ENCODE measurements at places on chromosomes 12 and 14. TPM values are rescaled to one million over a fixed set of nuclear protein-coding genes. Genes with fewer than 3 reads are reported as not detected.
A peak's percentile ranks its signal among the peaks of the same experiment; 100 is the strongest.

Gene PRB2
- total RNA-seq: not detected

Gene PPP1R36
- total RNA-seq: 1.1 TPM

Gene WBP11
- 10.3 TPM for total RNA-seq

DNA sequence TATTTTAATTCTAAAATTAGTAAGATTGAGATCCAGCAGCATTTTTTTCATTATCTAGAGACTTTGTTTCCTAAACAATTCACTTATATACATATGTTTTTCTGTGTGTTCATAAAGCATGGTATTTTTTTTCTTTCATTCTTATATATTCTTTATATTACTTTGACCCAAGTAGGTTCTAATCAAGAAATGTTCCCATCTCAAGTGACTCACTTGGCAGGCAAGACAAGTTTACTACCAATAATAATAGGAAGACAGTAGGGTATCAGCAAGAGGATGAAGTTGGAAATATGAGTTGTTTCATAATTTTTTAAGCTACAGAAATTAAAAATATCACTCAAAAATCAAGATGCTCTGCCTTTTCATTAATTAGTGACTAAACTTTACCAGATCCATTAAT is 613.4 kb upstream of the ATP2B1 start:
- no peaks in the 10 kb centered on the region for H3K36me3 ChIP-seq
- H3K27ac ChIP-seq: no peak overlapping the region
- no peaks in the 10 kb centered on the region for H3K27me3 ChIP-seq
- no peak overlapping the region for H3K4me3 ChIP-seq
- DNase-seq: no peak

DNA sequence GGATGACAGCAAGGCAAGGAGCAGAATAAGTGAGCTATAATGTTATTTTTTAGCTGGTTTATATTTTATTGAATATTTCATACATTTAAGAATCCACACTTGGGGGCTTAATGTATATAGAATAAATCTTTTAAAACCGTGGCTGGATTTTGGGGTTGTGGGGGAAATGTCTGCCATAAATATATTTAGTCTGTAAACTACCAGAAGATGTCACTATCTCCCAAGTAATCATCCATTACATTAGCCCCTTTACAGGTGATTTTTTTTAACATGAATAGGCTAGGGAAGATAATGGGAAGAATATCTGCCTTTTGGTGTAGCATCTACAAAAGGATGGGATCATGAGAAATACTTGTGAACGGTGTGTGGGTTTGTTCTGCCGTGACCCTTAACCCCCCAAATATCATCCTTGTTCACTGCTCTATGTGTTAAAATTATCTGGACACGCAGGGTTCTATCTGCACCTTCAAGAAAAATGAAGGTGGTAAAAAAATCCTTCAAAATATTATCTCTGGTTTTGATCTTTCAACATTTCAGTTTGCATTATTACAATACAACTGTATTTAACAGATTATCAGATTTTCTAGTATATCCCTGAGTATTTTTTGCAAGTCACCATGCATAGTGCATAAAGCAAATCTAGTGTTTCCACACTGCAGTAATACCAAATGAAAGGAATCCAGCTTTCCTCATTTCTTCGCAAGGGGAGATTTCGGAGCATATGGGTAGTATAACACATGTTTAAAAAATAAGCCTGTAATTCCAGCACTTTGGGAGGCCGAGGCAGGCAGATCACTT is 8.0 kb upstream of the SLC17A8 start:
- no peaks in the 10 kb centered on the region for H3K36me3 ChIP-seq
- no peaks in the 10 kb centered on the region for H3K27me3 ChIP-seq
- no peak for DNase-seq
- peaks cover 3% of the 10 kb centered on the region for H3K4me1 ChIP-seq
- no peak overlapping the region for H3K4me3 ChIP-seq

DNA sequence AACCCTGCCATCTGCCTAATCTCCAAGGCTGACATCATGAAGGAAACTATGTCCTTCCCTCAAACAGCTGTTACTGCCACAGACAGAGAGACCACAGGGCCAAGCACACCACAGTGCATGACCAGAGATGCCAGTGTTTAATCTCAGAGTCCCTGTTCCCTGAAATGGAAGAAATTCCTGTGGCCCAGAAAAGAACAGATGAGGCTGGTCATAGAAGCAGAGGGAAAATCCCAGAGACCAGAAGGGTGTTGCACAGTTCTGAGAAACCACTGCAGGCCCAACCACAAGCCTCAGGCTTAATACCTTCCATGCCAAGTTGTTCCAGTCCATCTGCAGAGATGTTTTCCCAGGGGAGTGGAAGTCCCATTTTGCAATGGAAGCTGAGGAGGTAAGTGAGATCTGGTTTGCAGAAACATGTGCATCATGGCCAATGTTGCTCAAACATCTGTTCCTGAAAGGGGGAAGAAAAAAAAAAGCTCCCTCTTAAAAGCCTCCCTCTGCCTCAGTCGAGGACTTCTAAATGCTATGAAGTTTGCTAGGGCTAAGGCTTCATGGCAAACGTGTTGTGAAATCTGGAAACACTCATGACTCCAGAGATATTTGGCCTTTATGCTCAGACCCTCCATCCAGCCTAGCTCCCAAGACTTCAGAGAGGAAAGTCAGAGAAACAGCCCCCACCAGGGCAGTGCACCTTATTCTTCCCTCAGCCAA is 98.6 kb downstream of the SCARB1 start:
- no peaks in the 10 kb centered on the region for H3K36me3 ChIP-seq
- peak overlapping the region; percentile 55 for H3K27ac ChIP-seq
- peak; percentile 82 for DNase-seq

- DNase-seq: no peak
- no peak overlapping the region for H3K4me3 ChIP-seq
- no peaks in the 10 kb centered on the region for H3K27me3 ChIP-seq
- H3K4me1 ChIP-seq: no peaks in the 10 kb centered on the region
Observed at GRCh38 chr14:86712176-86712575, 1182.2 kb downstream of the FLRT2 start.

GRCh38 chr14:81051547-81051946 is 96.1 kb downstream of the TSHR start:
- H3K27me3 ChIP-seq: no peaks in the 10 kb centered on the region
- H3K27ac ChIP-seq: no peak overlapping the region
- no peak for DNase-seq
- no peaks in the 10 kb centered on the region for H3K36me3 ChIP-seq

DNA sequence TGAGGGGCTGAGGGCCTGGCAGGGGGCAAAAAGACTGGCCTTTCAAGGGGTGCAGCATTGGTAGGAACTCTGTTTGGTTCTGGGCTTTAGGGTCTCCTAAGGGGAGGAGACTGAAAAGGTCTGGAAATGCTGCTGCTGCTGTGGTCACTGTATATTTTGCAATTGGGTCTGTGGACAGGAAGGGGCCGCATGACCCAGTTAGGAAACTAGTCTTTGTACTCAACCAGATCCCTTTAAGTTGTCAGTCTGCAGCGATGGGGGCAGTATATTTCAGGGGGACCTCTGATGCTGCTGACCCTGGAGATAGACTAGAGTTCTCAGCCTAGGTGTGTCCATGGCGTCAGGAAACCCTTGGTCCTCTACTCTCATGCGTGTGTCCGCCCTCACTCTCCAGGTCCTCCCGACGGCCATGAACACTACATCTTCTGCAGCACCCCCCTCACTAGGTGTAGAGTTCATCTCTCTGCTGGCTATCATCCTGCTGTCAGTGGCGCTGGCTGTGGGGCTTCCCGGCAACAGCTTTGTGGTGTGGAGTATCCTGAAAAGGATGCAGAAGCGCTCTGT is 4.0 kb downstream of the LTB4R start:
- peak; percentile 89 for DNase-seq
- peaks cover 20% of the 10 kb centered on the region for H3K4me1 ChIP-seq
- peaks cover 7% of the 10 kb centered on the region for H3K27me3 ChIP-seq
- H3K36me3 ChIP-seq: no peaks in the 10 kb centered on the region

DNA sequence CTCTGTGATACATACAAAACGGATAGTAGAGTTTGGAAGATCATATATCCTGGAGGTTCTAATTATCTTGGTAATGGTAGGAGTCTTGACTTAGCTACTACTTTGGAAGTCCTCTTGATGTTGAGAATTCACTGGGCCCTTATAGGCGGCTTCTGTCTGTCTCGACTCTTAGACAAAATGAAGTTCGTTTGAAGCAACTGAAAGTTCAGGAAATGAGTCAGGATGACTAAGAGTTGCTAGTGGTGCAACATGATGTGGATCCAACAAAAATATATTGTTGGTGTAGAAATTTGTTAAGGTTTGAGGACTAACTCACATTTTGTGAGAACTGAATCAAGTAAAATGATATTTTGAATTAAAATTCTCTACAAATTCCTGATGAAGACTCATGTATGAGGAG is 272.7 kb downstream of the AEBP2 start:
- peak overlapping the region; percentile 79 for H3K27ac ChIP-seq
- H3K4me3 ChIP-seq: no peak overlapping the region
- H3K36me3 ChIP-seq: no peaks in the 10 kb centered on the region
- DNase-seq: peak; percentile 87
- H3K4me1 ChIP-seq: peaks cover 23% of the 10 kb centered on the region

GRCh38 chr12:45697371-45697770 is 32.1 kb upstream of the ARID2 start:
- no peaks in the 10 kb centered on the region for H3K4me1 ChIP-seq
- H3K27ac ChIP-seq: no peak overlapping the region
- no peaks in the 10 kb centered on the region for H3K36me3 ChIP-seq
- H3K27me3 ChIP-seq: no peaks in the 10 kb centered on the region

DNA sequence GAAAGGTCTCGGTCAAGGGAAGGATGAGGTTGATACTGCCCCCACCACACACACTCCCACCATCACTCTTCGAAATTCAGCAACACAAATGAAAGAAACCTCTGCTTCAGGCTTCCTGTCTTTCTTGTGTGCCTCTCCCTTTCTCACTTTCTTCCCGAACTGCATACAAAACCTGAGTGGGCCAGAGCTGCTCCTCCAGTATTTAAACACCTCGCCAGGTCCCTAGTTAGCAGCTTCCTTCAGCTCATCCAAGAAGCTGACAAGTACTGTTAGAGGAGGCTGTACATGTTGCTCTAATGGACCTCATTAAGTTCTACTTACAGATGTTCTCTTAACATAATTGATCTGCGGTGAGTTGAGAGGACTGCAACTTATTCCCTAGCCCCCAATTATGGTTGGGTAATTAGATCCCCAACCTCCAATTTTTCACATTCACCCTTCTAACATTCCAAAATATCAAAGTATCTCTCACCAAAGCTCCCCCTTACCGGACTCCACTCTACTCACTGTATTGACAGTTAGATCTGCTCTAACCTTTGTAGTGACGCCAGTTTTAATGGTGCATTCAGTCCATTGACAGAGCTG is 4.1 kb upstream of the LMO3 start:
- peak; percentile 3 for DNase-seq
- H3K36me3 ChIP-seq: no peaks in the 10 kb centered on the region
- H3K27me3 ChIP-seq: peaks cover 3% of the 10 kb centered on the region
- no peak overlapping the region for H3K4me3 ChIP-seq
- peaks cover 5% of the 10 kb centered on the region for H3K4me1 ChIP-seq
- H3K27ac ChIP-seq: no peak overlapping the region

DNA sequence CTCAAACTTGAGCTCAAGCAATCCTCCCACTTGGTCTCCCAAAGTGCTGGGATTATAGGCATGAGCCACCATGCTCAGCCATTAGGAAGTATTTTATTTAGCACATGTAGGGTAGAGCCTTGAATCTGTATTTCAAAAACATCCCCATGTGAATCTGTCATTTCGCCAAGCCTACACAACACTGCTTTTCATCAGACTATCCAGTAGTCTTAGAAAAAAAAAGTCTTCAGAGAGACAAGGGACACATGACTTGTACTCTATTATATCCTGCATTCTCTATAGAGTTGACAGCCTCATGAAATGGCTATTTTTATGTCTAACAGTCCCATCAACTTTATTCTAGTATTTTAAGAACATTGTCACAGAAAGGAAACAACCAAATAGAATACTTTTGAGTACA is 35.4 kb downstream of the TM7SF3 start:
- no peak for DNase-seq
- peaks cover under 1% of the 10 kb centered on the region for H3K36me3 ChIP-seq
- H3K4me3 ChIP-seq: no peak overlapping the region
- H3K27me3 ChIP-seq: no peaks in the 10 kb centered on the region
- no peak overlapping the region for H3K27ac ChIP-seq

DNA sequence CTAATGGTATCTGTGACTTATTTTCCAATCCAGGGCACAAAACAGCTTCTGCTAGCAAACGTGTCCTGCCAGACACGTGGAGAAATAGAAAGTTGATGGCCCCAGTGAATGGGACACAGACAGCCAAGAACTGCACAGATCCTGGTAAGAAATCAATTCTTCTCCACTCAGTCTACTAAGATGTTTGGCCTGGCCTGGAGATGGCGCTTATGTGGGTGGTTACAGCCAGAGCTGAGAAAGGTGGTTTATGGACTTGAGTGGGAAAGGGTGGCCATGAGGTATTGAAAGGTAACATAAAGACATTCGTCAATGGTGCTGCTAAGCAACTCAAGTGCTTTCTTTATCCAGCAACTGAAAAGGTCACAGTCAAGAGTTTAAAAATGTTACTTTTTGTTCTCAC is 2.9 kb downstream of the SLC24A4 start:
- no peaks in the 10 kb centered on the region for H3K36me3 ChIP-seq
- no peaks in the 10 kb centered on the region for H3K4me1 ChIP-seq
- no peak for DNase-seq
- no peak overlapping the region for H3K4me3 ChIP-seq
- H3K27ac ChIP-seq: no peak overlapping the region

DNA sequence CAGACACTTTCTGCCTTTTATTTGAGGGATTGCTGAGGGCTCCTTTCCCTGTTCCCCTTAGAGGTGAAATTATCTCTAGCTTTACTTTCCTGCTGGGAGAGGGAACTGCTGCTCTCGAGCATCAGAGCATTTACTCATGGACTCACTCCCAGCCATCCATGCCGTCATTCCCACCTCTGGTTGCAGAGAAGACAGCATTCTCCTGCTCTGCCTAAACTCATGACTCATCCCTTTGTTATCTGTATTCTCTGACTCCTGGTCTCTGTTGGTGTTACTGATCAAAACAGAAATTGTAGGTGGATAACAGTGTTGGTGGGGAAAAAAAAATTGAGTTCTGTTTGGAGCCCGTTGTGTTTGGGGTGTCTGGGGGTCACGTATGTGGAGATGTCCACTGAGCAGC is 159.3 kb downstream of the TTC8 start:
- no peak overlapping the region for H3K4me3 ChIP-seq
- peak; percentile 69 for DNase-seq
- H3K36me3 ChIP-seq: no peaks in the 10 kb centered on the region
- peaks cover 11% of the 10 kb centered on the region for H3K4me1 ChIP-seq
